ENCODE measurements at places on chromosomes 7 and 10.
A peak's percentile ranks its signal among the peaks of the same experiment; 100 is the strongest.

DNA sequence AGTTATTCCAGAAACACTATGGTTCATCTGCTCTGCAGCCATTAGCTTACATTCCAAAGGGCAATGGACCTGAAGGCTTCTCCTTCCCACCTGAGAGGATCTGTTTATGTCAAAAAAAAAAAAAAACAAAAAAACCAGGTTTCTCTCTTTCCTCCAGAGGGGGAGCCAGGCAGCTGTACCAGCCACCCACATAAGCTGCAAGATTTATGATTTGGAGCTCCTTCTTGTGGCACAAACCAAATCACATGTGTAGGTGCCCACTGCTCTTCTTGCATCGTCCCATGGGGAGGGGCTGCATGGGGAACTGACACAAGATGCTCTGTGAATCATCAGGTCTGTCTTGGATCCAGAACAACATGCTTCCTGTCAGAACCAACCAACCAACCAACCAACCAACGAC is 231.6 kb upstream of the IGFBP3 start:
- DNase-seq, result peak; percentile 21

GRCh38 chr10:71982269-71983178 is 18.3 kb downstream of the CHST3 start:
- DNase-seq, result no peak

- no peak for DNase-seq
Observed at GRCh38 chr7:67771846-67772605, 775.4 kb downstream of the TYW1 start.

DNA sequence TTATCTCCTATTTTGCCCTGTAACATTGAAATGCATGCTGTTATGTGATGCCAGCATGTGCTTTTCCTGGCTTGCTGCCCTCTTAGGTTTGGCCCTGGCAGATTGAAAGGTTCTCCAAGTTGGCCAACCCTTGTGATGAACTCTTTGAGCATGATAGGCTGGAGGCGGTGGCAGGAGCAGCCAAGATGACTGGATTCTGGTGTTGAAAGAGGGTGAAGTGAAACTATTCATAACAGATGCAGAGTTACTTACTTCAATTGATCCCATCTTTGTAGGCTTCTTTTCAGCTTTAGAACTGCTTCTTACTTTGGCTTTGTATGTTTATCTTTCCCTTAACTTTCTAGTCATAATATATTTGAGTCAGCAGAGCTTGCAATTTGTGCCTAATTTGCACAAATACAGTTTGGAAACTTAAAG is 57.6 kb downstream of the BICC1 start:
- no peak for DNase-seq

DNA sequence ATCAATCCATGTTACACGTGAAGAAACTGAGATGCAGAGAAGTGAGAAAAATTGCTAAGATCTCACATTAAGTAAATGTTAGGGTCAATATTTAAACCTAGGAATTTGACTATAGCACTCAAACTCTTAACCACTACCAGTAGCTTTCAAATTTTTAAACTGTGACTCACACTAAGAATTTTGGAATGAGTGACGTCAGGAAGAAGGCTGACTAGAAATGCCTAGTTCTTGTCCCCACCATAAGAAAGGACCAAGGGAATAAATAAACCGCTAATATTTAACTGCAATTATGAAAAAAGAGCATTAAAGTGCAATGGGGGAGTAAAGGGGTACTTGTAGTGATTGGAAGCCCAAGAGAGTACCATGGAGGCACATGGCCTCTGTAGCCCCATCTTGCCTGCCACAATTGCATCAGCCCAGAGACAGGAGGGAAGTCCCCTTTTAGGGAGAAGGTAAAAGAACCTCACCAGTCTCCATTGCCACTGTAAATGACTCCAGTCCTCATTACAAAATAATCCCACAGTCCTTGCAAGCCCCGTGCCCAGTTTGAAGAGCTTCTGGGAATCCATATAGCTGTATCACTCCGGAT is 3.5 kb upstream of the AKR1B1 start:
- DNase-seq, result peak; percentile 97

GRCh38 chr7:68688416-68689086 is 909.7 kb upstream of the AUTS2 start:
- no peak for DNase-seq

DNA sequence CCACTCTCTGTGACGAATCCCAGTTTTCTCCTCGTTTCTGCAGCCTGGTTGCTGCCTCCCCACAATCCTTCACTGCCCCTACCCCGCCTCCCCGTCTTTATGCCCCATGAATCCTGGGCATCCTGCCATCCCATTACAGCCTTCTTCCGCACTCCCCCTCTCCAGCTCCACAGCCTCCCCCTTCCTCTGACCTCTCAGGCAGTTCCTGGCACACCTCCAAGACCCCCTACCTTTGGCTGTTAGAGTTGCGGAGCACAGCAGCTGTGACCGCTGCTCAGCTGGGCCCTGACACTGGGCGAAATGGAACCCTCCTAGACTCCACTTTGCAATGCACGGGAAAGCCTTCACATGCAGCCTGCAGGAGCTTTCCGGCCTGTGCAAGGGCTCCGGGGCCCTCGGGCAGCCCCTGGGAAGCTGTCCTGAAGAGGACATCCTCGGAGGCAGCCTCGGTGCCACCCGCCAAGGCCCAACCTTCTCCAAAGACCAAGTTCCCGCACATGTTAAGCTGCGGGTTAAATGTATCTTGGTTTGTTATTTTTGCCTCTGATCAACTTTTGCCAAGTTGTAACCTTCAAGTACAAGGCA is 400.7 kb upstream of the MKI67 start:
- no peak for DNase-seq
